ENCODE measurements at places on chromosomes 5 and 9. TPM values are rescaled to one million over a fixed set of nuclear protein-coding genes. Genes with fewer than 3 reads are reported as not detected.

The FBXO10 gene
- polyA plus RNA-seq, result 14.1 TPM

The SLCO6A1 gene
- polyA plus RNA-seq, result not detected

The GABRB2 gene
- 0.60 TPM for polyA plus RNA-seq

The DOLK gene
- 17.3 TPM for polyA plus RNA-seq

The ACOT12 gene
- 0.60 TPM for polyA plus RNA-seq

The RC3H2 gene
- polyA plus RNA-seq, result 43.6 TPM

The NR2F1-AS1 gene
- 104 TPM for polyA plus RNA-seq

The GLDC gene
- 1.5 TPM for polyA plus RNA-seq

The PRSS3 gene
- 0.37 TPM for polyA plus RNA-seq

The MSMP gene
- not detected for polyA plus RNA-seq

The C5orf58 gene
- not detected for polyA plus RNA-seq

The NR6A1 gene
- polyA plus RNA-seq, result 1.0 TPM

The SPARC gene
- polyA plus RNA-seq, result 1,904 TPM
